Stimulated activated CD8-positive, alpha-beta memory T cell treated with anti-CD3 and anti-CD28 coated beads, Interleukin-7, amount 100 ng/mL, for 1 hour (primary cell): ENCODE measurements at places on chromosomes 3 and 15.

- DNase-seq: no peak
Observed at GRCh38 chr3:188194332-188194731, 40.4 kb downstream of the LPP start.

DNA sequence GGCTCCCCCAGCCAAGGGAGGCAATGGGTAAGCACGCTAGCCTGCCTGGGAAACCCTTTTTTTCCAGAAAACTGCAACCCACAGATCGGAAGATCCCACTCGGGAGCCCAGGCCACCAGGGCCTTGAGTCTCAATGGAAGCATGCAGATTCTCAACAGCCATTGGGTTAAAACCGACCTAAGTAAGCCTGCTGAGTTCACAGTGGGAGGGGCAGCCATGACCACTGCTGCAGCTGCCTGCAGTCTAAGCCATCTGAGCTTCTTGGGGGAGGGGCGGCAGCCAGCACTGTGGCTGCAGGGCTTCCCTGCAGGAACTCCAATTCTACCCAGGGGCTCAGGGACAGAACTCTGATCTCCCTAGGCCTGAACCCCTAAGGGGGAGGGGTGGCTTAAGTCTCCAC is 82.0 kb downstream of the DPPA2 start:
- DNase-seq: no peak

- DNase-seq: no peak
Observed at GRCh38 chr3:134542287-134542958, 56.6 kb downstream of the CEP63 start.

DNA sequence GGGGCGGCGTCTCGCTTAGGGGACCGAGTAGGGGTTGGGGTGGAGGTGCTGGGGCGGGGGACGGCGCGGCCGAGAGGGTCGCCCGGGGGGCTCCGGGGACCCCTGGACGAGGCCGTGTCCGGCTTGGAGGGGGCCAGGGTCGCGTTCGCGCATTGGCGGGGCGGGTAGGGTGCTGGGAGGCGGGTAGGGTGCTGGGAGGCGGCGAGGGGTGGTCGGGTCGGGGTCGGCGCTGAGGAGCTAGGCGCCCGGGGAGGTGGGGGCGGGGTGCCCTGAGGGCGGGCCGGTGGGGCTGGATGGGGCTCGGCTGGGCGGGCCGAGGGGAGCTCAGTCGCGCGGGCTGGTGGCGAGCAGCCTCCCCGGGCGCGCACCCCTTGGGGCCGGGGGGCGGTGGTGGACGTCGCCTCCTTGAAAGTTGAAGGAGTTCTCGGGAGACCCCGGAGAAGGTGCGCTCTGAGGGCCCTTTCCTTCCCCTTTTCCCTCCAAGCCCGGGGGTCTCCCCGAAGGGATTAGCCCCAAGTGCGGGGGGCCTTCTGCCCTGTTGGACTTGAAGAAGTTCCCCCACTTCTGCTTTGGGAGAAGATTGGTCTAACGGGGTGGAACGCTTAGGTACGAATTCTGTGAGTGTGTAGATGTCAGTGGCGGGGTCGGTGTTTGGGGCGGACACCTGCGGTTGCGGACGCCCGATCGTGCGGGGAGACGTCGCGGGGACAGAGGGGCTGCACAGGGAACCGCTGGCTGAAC is 543 bp downstream of the MEF2A start:
- DNase-seq: no peak

DNA sequence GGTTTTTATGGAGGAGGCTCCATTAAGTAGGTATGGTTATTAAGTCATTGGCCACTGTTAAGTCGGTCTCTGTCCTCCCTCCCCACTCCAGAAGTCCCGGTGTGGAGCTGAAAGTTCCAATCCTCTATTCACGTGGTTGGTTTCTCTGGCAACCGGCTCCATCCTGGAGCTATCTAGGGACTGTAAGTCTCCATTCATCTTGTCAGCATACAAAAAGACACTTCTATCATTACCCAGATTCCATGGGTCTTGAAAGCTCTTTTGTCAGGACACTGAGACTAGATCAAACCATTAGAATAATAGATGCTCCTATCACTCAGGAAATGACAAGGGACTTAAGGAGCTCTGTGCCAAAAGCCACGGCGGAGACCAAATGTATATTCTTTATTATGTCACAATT is 110.3 kb downstream of the PIK3CB start:
- no peak for DNase-seq

DNA sequence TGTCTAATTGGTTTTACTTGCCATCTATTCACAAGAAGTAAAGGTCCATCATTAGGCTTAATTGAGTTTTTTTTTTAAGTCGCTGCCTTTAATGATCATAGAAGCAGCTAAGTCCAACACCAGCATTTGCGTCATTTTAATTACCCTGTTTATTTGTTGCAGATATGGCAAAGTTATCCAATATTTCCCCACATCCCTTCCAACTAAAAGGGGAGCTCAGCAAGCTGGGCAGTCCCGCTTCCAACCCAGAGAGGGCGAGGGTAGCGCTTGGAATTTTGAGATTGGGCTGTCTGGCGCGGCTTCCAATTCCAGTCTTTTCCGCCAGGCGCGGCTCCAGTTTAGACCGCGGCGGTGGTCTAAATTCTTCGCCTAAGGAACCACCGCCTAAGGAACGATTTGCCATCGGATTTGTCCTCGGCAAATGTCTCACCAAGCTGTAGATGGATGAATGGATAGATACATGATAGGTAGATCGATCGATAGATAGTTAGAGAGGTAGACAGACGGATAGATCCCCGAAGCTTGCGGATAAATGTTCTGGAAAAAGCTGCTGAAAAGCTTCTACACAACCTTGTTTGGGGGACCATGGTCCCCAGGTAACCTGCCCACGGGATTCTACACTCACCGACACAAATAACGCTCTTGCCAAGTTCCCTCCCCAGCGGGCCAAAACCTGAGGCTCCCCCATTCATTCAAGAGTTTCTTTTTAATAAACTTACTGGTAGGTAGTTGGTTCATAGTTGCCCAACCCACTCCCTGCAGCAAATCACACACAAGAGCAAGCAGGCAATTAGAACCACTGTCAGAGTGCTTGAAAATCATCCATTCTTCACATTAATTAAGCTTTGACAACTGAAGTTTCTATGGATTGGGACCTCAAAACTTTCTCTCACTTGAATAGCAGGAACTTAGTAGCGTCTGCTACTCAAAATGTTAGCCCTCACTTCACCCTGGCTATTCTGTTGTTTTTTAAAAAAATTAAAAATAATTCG is 49.1 kb downstream of the ZIC4 start:
- DNase-seq: no peak

GRCh38 chr15:96699871-96700401 is 369.4 kb downstream of the NR2F2 start:
- DNase-seq: no peak

GRCh38 chr3:175111036-175111435 is 251.9 kb downstream of the NAALADL2 start:
- no peak for DNase-seq

GRCh38 chr15:80710635-80711554 is 15.8 kb downstream of the ABHD17C start:
- DNase-seq: no peak

DNA sequence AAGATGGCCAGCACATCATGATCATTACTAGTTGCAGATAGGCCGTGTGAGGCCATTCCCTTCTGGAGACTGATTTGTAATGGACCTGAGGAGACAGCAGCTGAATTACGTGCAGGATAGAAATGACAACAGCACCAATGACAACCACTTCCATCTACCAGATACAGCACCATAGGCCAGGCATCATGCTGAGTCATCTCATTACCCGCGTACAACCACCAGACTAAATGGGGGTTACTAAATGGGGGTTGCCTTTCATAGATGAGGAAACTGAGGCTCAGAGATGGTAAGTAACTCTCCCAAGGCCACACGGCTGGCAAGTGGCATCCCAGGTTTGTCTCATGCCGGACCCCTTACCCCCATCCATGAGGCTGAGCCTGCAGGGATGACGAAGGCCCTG is 32.8 kb upstream of the FAM107A start:
- no peak for DNase-seq

DNA sequence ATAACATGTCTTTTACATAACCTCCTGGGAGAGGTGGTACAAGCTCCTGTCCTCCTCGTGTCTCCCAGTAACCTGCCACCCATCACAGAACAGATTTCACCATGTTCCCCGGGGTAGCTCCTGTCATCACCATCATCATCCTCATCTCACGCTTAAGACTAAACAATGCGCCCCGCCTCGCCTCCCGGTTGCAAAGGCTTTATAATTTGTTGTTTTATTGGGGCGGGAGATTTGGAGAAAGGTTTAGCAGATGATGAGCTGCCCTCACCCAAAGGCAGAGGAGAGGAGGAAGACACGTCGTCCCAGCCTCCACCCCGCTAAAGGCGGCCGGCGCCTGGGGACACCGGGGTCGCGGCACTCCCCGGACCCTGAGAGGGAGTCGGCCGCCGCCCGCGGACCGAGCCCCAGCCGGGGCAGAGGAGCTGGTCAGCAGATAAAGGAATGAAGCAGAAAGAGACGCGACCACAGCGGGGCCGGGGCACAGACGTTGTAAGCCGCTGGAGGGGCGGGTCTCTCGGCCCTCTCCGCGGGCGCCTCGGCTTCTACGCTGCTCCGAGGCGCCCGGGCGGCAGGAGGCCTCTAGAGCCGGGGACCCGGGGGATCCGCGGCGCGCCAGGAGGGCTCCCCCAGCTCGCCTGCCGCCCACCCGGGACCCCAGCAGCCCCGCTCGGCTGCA is 589 bp downstream of the HERC1 start:
- no peak for DNase-seq

DNA sequence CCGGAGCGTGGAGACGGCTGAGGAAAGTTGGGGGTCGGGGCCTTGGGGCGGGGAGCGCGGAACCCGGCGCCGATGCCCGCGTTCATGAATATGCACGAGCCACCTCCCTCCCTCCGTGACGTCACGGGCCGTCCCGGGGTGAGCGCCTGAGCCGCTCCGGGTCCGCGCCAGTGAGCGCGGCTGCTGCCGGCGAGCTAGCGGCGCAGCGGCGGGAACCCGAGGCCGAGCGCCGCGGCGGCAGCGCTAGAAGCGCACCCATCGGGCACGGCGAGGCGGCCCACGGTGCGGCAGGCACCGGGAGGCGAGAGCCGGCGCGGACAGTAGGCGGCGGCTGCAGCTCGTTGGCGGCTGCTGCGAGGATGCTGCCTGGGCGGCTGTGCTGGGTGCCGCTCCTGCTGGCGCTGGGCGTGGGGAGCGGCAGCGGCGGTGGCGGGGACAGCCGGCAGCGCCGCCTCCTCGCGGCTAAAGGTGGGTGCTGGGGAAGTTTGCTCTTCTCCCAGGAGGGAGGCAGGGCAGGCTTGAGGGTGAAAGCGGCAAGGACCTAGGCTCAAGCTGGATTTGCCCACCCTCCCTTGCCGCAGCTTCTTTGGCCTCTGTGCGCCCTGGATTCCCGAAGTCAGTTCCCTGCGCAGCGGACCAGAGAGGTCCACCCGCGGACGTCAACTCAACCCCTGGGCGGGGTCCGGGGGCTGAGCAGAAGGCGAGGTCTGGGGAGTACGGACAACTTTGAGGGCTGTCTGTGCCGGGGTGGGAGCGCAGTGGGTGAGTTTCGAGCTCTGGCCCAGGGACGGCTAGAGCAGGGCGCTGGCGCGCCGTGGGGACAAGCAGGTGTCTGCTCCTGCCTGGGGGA is at the start of gene CLSTN2:
TSS of gene CLSTN2 (plus strand) at position 170 of the 850 bp plus-strand sequence.
- DNase-seq: no peak

GRCh38 chr15:65082303-65082953 is 5.9 kb downstream of the KBTBD13 start:
- DNase-seq: no peak

GRCh38 chr3:120440001-120440703 is 10.6 kb downstream of the FSTL1 start:
- DNase-seq: no peak

GRCh38 chr3:63051920-63052319 is 176.7 kb upstream of the CADPS start:
- no peak for DNase-seq

DNA sequence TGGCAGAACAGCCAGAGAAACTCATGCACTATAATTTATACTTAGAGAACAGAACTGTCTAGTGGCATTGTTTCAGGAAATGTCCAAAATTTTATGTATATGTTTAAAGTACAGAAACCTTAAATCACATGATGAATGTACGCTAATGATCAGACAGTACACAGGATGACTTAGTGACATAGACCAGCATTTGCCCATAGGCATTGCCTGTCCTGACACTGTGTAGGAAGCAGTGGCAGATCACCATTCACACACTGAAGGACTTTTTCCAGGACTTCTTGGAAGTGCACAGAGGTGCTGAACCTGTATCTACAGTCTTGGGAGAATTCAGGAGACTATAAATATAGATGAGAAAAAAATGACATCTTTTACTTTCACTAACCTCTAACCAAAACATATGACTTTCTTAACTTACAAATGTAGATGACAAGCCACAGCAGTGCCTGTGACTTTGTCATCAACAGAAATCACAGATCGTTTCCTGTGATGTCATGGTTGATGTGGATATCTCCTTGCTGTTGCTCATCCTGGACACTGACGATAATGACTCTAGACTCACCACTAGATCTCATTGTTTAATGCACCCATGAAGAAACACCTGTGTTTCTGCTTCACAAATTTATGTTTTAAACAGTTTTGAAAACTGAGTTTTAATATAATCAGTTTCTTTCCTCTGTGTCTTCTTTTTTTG is 183.2 kb downstream of the CACNA2D3 start:
- DNase-seq: no peak

DNA sequence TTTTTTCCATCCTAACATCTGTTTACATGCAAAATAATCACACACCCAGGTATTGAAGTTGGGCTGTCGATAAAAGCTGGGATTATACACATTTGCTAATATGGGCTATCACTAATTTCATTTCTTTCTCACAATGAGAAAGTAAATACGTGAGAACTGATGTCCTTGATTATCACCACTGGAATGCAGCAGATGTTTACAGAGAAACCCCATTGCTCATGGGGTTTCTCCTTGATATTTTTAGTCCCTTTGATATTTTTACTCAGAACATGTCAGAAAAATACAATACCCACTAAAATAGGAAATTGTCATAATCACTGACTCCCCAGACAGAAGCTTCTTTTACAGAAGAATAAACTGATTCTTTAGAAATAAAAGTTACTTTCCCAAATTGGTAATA is 535.1 kb upstream of the CCDC54 start:
- no peak for DNase-seq

GRCh38 chr15:40420071-40420713 is 14.6 kb downstream of the IVD start:
- DNase-seq: no peak

DNA sequence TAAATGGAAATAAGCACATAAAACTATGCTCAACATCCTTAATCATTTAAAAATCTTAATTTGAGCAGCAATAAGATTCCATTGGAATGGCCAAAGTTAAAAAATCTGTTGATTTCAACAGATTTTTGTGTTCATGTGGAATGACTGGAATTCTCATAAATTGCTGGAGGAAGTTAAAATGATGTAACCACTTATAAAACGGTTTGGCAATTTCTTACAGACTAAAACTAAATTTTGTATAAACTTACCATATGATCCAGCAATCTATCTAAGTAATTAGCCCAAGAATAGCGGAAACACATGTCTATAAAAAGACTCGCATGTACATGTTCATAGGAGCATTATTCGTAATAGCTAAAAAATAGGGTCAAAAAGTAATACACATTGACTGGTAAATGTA is 1713.6 kb downstream of the SI start:
- DNase-seq: no peak

DNA sequence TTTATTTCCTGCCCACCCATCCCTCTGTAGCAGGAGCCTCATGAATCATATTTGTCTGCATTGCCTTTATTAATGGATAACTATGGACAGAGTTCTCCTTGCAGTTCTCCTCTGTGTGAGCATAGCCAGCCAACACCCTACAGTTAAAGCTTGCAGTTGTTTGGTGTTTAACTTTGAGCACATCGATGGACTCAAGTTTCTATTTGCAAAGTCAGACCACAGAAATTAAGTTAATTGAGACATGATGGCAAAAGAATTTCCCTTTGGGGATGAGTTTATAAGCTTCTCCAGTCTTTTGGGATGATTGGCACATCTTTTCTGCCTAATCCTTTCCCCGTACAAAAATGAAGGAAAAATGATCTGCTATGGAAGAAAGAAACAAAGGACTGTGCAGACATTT is 398.9 kb upstream of the THBS1 start:
- no peak for DNase-seq
